Stimulated activated CD4-positive, alpha-beta T cell treated with anti-CD3 and anti-CD28 coated beads, Interleukin-4, amount 100 ng/mL, for 1 hour (primary cell): ENCODE measurements at places on chromosomes 1 and 21.

DNA sequence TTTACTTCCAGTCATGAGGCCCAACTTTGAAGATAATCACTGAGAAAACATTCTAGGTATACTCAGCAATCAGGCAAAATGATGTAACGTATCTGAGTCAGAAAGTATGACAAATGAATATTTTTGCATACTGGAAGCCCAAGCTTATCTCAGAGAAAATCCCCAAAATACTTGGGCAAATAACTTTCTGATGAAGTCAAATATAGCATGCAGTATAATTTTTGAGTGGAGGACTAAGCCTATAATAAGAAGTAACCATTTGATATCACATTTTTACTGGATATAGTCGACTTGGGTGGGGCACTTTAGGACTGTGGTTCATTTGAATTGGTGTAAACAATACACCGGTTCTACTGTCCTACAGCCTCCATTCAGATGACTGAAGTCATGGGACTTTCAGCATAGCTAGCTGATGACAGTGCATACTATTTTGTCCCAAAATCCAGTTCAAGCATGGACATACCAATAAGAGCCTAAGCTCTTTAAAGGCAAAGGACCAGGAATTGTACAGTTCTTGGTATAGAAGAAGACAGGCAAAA lies 2.3 kb upstream of the GADD45A start:
- no peak for DNase-seq

- no peak for DNase-seq
Measured at GRCh38 chr1:181014477-181015250, 8.0 kb downstream of the STX6 start.

- DNase-seq, result peak; percentile 50
Measured at GRCh38 chr1:24898152-24898908, 31.7 kb downstream of the RUNX3 start.

DNA sequence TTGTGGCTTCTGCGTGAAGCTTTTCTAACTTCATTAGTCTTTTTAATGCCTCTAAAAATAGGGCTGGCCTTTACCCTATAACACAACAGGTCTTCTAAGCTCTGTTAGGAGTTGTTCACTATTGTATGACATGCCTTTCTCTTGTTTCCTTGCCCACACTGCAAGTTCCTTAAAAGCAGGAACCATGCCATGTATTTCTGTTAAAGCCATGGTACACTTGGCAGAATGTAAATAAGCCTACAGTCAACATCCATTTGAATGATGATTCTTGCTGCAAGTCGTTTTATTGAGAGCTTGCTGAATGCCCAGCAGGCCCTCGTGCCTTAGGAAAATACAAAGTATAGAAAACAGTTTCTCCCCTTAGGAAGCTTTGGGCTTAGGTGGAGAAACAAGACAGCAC lies 214.6 kb downstream of the DUSP10 start:
- no peak for DNase-seq

DNA sequence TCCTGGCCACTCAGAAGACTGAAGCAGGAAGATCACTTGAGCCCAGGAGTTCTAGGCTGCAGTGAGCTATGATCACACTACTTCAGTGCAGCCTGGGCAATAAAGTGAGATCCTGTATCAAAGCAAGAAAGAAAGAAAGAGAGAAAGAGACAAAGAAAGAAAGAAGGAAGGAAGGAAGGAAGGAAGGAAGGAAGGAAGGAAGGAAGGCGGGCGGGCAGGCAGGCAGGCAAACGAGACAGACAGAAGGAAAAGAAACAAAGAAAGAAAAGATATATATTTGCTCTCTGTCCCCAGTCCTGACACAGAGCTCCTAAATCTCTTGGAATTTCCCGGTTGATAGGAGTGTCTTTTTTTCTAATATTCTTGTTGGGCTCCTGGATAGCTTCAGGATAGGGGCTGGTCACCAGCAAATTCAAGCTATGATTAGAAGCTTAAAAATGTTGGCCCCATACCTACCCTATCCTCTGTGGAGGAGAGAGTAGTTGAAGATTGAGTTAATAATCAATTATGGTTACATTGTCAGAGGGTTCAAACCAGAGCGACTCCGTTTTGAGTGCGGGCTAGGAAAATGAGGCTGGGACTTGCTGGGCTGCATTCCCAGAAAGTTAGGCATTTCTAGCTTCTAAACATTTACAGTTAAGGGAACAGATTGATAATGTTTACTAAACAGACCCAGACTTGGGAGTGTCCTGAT lies 3.3 kb upstream of the MIGA1 start:
- no peak for DNase-seq

DNA sequence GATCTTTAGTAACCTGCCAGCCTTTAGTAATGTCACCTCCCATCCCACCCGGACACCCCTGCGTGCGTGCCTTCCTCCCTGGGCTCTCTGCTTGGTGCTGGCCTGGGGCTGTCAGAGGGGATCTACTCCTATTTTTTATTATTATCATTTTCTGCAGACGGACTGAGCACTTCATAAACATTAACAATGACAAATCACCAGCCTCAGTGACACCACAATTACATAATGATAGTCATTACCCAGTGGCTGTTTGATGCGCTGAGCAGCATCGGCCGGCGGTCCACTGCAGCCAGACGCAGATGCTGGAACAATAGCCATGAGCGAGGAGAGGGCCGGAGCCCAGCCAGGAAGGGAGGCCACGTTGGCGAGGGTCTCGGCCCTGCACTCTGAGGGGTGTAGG lies 309.3 kb upstream of the AJAP1 start:
- no peak for DNase-seq

- DNase-seq, result no peak
Measured at GRCh38 chr1:201598396-201598795, 59.5 kb downstream of the NAV1 start.

DNA sequence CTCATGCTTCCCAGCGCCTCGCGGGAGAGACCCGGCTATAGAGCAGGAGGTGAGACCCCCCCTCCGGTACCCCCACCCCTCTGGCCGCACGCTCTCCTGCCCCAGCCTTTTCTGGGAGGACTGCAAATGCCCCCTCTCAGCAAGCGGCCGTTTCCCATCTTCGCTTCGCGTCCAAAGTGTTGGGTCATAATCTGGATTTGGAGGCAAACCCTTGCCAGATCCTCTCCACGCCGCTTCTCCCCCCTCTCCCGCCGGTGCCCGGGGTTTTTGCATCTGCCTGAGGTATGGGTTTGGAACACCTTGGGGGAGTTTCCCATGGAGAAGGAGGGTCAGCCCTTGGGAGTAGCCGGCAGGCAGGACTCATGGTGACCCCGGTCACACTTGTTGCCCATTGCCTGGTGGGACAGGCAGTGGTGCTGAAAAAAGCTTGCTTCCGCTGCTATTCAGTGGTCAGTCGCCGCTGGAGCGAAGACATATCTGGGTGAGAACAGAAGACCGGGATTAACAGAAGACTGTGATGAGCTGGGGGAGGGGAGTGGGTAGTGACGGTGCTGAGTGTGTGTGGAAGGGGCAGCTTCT lies 935 bp downstream of the KCNK2 start:
- no peak for DNase-seq

DNA sequence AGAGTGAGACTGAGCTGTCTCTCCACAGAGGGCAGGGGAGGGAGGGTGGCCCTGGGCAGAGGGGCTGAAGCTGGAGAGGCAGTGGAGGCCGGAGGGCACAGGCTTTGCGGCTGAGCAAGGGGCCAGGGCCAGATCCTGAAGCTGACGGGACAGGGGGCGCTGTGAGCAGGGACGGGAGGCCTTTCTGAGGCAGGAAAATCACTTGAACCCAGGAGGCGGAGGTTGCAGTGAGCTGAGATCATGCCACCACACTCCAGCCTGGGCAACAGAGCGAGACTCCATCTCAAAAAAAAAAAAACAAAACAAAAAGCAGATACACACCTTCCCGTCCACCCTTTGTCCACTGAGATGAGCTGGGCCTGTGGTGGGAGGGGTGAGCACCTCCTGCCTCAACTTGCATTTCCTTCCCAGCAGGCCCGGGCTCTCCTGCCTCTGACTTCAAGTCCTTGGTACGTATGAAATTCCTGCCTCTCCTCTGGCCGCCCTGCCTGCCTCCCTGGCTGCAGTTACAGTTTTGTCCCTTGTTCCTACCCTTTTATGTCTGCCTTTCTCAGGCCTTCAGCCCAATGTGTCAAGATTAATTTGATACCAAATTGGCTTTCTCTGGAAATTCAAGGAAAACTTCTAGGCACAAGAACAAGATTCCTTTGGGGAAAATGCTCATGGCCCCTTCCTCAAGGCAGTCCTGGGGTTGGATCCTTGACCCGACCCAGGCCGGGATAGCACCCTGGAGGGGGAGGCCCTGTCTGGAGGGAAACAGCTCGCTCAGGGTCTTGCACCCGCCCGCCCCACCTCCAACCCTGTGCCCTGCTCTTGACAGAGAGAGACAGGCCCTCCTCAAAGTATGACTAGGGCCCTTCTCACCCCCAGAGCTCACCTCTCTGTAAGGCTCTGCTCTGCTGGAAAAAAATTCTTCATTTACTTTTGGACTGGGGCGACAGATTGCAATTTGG lies 11.2 kb upstream of the ADAMTSL4 start:
- no peak for DNase-seq

DNA sequence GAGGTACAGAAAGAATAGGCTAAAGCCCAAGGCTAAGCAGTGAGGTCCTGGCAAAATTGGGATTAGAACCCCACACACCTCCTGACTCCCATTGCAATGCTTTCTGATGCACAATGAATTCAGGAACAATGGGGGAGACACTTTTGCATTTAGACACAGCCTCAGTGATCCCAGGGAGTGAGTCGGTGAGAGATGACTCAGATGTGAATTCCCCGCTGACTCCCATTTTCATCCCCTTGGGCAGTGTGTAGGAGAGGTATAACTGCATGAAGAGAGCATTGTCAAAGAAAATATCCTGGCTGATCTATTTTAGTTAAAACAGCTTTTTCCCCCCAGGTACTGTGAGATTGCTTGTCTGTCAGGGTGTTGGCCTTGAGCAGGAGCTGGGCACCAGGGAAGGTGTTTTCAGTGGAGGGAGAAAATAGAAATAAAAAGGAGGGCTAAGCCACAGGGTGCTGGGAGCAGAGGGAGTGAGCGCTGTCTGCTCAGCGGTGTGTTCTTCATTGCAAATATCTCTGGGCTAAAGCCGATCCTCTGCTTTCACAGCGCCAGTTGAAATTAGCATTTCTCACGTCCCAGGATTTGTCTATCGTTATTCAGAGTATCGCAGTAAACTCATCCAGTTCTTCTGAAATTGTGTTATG lies 247.7 kb upstream of the PTBP2 start:
- DNase-seq, result no peak

GRCh38 chr1:165882168-165882837 lies 54.9 kb downstream of the UCK2 start:
- DNase-seq, result no peak

GRCh38 chr21:43848771-43849170 lies 16.3 kb upstream of the AGPAT3 start:
- DNase-seq, result no peak

DNA sequence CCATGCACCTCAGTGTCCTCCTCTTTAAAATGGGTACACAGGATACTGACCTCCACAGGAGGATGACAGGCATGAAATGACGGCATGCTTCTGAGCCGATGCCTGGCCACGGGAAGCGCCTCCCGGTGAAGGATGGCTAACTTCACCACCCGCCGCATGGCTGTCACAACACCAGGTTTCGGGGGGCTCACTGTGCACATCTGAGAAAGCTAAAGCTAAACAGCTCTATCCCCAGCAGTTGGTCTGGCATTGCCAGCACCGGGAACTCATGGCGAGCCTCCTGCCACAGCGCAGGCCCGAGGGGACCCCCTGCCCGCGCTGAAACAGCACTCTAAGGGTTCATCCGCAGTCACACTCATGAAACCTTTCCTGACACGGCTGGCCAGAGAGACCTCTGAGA lies 16.0 kb downstream of the NPHP4 start:
- no peak for DNase-seq

DNA sequence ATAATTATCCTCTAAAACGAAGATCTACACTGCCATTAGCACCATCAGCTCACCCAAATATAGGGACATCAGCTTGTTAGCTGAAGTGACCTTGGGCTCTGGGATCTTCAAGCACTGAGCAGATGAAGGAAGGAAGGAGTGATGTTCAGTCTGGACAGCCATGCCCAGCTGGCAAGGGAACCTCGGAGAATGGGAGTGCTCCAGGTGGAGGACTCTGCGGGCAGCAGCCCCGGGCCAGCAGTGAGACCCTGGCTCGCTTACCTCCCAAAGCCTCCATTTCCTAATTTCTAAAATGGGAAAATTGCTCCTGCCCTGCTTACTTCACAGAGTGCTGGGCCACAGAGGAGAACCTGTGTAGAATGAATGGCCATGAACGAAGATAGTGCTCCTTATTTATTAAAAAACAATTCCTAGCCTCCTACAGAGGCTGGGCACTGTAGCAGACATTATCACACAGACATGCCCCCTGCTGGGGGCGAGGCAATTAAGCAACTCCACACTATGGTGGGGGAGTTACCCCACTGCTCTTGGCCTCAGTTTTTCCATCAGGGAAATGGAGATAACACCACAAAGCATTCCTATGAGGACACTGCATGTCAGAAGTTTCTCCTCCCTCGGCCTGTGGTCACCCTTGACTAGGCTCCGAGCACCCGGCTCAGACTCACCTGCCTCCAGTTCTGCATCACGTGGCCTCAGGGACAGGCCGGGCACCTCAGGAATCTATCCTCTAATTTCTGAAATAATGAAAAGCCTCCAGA lies 117.6 kb downstream of the KCNN3 start:
- no peak for DNase-seq

DNA sequence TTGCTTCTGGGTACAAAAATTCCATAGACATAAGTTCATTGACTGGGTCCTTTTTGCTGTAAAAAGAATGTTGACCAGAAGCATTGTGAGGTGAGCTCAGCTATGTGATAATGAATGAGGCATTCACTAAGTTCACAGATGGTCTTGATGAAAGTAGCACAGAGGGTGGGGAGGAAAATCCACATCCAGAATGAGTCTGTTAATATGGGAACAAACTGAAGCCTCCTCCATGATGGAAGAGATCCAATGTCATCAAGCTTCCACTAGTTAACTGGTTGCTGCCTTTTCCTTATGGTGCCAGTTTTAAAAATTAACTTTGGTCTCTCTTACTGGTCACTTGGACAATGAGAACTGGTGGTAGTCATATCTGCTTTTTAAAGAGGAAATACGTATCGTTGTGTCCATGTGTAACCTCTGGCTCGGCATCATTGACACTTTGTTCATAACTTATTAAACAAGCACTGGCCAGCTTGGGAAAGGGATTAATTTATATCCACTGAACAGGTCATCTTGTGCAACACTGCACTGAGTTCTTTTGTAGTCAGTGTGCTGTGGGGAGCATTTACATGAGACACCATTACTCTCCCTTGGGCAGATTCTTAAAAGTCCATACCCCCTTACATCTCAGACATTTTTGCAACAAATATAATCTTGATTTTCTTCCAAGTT lies 88.6 kb downstream of the ADAMTS1 start:
- DNase-seq, result no peak

DNA sequence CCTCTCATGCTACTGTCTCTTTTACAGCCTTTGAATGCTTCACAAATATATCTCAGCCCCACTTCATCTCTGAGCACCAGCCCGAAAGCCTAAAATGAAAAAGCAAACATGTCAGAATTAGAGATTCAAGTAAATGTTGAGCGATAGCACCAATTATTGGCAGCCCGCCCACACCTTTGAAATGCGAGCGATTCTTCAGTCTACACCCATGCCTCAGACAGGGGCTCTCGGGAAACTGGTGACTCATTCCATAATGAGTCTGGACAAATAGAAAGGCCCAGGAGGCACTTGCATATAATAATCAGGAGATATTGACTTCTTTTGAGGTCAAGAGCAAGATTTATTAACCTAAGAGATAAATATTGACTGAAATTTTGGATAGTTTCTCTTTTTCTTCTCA lies 487.3 kb upstream of the PTBP2 start:
- no peak for DNase-seq
